ENCODE measurements at places on chromosomes 2 and 18.

GRCh38 chr2:135657806-135658582 lies 83.7 kb upstream of the UBXN4 start:
- no peak for DNase-seq

GRCh38 chr2:231667496-231667895 lies 40.8 kb upstream of the PTMA start:
- DNase-seq, result no peak

DNA sequence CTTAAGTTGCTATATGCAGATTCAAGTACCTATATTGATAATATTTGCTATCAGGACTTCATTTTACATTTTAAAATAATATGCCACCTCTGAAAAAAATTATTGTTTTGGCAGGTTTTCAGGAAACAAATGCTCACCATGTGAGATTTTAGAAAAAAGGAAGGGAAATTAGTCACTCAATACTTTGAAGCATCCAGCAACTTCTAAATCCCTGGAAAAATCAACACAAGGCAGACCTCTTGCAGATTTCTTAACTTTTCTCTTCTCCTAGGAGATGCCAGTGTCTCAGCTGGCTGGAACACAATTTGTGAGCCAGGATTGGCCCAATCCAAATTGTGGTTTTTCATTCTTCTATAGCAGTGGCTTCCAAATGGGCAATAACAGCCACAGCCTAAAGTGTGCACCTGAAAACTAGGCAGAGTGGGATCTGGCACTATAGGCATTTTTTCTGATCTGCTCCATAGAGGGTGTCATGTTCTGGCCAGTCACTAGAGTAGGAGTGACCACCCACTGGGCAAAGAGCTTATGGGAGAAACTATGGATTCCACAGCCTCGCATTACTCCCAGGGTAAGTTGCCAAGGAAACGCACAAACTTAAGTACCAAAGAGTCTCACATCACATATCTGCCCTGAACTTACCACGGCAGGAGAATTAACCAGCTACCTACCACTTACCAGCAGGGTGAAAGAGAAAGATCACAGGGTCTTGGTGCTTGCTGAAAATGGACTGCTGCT lies 28.1 kb upstream of the THOC1 start:
- DNase-seq, result no peak

- DNase-seq, result no peak
These were observed 36.0 kb downstream of the GULP1 start for GRCh38 chr2:188327518-188328213.

DNA sequence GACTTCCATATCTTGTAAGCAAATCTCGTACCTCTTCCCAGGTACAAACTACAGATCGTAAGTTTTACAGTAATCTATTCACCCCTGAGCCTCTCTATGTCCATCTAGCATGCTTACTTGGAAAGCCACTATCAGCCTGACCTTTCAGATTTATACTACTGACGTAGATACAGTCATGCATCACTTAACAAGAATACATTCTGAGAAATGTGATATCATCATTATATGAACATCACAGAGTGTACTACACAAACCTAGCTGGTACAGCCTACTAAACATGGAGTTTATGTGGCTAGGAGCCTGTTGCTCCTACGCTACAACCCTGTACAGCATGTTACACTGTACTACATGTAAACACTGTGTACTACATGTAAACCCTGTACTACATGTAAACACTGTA lies 293.2 kb upstream of the ZNF804A start:
- DNase-seq, result no peak

GRCh38 chr2:54479424-54479823 lies 23.3 kb downstream of the SPTBN1 start:
- DNase-seq, result no peak

GRCh38 chr2:19205983-19206533 lies 152.4 kb downstream of the OSR1 start:
- no peak for DNase-seq

DNA sequence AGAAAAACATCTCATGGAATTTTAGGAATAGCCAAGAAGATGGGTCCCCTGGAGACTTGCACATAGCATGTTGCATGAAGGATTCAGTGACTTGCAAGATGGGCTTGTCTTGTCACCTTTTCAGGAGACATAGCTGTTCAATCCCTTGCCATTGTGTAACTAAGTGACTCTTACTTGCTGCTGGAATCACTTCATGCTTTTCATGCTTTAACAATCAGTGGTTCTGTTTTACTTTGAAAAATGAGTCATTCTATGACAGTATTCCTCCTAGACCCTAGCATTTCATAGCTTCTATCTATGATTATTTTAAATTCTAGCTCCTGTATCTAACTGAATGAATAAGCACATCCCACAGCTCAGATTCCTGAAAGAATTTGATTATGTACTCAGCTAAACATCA lies 2.8 kb downstream of the KYNU start:
- no peak for DNase-seq

- peak; percentile 42 for DNase-seq
These were observed 12.3 kb downstream of the TOGARAM2 start for GRCh38 chr2:28993206-28993960.

DNA sequence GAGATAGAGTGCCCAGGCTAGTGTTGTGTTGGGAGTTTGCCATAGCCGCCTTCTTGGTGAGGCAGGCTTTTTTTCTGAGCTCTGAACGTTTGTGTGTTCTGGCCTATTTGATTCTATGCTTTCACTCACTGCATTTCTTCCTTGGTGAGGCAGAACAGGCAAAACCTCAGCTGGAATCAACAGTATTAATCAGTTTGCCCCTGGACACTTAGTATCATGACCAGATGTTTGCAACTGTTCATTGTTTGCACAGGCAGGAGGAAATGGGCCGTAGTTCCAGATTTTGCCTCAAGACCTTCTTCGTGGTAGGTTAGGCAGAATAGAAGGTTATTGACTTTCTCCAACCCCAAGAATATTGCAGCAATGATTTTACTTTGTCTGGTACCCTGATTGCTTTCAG lies 218.1 kb upstream of the RASGRP3 start:
- no peak for DNase-seq

DNA sequence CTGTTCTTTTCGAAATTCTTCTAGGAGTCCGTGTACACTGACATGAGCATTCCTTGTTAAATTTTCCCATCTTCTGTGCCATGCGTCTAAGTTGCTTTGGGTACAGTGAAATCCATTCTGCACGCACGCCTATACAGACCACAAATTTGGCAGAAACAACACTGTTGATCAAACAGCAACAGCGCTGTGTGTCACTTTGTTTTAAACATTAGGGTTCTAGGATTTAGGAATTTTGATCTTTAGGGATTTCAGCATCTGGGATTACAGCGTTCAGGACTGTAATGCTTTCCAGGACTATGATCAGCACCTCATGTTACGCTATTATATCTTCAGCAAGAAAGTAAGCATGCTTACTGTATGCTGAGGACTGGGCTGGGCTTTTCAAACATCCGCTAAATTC lies 47.1 kb upstream of the FHL2 start:
- DNase-seq, result no peak

- DNase-seq, result peak; percentile 75
These were observed 91.0 kb downstream of the CTIF start for GRCh38 chr18:48629730-48630324.

DNA sequence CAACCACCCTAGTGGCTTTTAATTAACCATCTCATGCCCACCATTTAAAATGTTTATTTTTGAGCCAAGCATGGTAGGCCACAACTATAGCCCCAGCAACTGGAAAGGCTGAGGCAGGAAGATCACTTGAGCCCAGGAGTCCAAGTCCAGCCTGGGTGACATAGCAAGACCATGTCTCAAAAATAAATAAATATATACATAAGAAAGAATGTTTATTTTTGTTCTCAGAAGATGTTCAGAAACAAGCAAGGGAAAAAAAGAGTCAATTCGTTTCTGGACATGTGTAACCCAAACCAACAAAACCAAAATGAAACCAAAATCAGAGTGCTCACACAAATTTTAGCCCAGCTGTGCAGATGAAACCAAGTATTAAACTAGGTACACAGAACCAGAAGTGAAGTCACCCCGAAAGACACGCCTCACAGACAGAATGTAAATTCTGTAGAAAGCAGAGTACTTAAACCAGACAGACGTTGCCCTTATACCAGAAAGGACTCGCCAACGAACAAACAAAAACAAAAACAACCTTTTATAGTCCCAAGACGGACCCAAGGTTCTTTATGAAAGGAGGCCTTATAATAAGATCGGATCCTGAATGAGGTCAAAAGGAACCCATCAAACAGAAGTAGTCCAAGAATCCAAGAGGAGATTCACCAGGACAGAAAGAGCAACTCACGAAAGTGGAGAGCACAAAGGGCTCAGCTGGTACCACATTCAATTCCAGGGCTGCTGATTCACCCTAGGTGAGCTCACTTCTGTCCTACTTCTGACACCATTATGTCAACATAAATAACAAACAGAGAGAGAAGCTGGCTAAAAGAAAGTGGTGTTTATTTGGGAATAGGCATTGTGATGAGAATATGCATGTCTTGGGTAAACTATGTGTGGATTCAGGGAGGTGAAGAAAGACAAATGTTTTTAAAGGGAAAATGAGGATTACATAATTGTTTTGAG lies 31.8 kb upstream of the MTCL1 start:
- DNase-seq, result peak; percentile 45

DNA sequence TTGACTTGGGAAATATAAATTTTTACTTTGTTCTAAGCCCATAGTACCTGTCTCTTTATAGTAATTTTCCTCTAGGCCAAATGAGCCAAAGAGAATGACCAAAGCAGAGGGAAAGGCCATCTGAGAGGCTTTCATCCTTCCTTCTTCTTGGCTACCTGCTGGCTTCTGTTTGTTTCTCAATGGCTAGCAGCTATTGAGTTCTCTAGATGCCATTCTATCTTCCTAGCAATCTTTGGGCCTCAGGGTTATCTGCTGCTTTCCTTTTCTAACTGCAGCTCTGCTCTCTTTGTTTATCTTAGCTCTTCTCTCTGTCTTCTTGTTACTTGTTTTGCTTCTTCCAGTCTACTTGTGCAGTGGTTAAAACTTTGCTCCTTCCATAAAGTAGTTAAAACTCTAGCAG lies 601.1 kb upstream of the NRXN1 start:
- no peak for DNase-seq

DNA sequence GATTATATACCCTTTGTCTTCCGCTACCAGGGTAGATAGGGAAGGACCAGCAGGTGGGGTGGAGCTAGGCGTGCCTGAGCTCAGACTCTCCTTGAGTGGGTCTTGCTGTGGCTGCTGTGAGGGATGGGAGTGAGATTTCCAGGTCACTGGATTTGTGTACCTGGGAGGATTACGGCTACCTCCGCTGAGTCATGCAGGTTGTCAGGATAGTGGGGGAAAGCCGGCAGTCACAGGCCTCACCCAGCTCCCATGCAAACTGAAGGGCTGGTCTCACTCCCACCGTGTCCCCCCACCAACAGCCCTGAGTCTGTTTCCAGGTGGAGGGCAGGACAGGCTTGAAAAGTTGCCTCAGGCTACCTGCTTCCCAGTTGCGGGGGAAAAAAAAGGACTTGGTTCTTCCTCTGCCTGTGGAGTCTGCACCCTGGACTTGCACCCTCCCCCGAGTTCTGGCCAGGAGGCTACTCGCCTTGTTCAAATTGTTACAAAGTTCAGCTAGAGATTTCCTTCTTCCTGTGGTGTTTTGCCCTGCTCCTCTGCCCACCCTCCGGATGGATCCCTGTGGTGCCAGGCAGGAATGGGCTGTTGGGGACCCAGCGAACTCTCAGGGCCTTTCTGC lies 268.3 kb downstream of the VAPA start:
- DNase-seq, result no peak

- DNase-seq, result no peak
These were observed 245.2 kb upstream of the REG3G start for GRCh38 chr2:78780256-78780655.

DNA sequence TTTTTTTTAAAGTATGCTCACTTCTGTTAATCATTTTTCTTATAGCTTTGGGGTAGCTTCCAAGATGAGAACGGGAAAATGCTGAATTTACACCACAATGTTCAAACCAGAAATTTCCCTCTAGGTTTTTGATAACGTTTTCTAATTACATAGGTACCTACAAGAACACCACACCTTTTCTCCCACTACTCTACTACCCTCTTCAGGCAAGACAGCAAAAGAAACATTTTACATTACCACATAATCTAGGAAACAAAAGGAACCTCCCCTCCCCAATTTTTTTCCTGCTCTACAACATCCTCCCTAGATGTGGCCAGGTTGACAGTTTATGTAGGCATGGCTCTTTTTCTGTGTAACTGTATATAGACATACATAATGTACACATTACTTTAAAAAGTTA lies 32.4 kb downstream of the NDUFAF7 start:
- DNase-seq, result no peak

DNA sequence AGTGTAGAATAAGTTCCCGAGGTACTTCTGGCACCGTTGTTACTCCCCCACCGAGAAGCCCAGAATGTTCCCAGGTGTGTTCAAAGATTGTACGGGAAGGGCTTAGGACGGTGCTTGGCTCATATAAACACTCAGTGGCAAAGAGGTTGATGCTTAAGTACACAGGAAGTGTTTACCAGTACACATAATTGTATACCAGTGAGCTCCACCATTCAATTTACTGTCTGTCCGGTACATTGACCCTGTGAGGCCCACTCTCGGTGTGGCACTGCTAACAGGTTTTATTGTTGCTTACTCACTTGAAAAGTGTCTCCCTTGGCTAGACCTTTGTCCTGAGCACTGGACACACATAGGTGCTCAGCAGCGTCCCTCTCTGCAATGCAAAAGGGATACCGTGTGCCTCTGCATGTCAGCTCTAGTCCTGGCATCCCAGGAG lies 191.0 kb downstream of the NEDD4L start:
- DNase-seq, result no peak

DNA sequence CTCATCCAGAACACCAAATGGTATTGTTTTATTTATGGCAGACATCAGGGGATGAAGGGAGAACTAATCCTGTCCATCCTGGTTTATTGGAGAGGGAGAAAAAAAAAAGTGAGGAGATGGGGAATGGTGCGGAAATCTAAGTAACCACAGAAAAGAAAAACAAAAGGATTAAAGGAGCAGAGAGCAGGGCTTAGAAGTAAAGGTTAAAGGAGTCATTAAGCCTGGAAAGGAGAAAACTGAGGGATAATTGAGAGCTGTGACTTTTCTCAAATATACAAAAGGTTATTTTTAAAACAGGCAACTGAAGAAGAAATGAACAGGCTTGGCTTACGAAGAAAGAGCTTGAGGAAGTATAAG lies 127.2 kb upstream of the PPP1CB start:
- DNase-seq, result no peak

GRCh38 chr18:41753826-41754225 lies 201.2 kb upstream of the PIK3C3 start:
- no peak for DNase-seq

- DNase-seq, result no peak
These were observed 46.3 kb downstream of the ITSN2 start for GRCh38 chr2:24313744-24314632.

GRCh38 chr2:29544031-29544430 lies 377.4 kb downstream of the ALK start:
- no peak for DNase-seq

GRCh38 chr2:183284606-183285005 lies 160.4 kb downstream of the NUP35 start:
- peak; percentile 18 for DNase-seq

Measured in urothelium cell line (cell line).